Colonic mucosa (tissue), 4 donors: ENCODE measurements at places on chromosomes 11 and 22. TPM values are rescaled to one million over a fixed set of nuclear protein-coding genes. Genes with fewer than 3 reads are reported as not detected.

The TYR gene
- not detected for total RNA-seq

The OR51G2 gene
- total RNA-seq = not detected

DNA sequence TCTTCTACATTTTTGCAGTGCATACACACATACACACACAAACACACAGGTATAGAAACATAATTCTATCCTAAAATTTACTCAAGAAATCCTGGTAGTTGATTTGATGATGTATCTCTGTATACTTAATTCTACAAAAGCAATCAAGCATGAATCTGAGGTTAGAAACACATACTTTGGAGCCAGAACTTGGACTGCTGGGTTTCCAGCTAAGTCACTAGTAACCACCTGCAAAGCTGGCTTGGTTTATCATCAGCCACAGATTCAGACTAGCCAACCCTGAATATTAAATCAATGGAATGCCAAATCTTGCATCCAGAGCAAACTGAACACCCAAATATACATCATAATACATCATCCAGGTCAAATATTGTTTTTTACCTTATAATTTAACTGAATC, 24.8 kb upstream of the POU2AF2 start:
- no peaks in the 10 kb centered on the region for H3K4me1 ChIP-seq
- no peaks in the 10 kb centered on the region for H3K27me3 ChIP-seq
- H3K4me3 ChIP-seq = no peak overlapping the region

DNA sequence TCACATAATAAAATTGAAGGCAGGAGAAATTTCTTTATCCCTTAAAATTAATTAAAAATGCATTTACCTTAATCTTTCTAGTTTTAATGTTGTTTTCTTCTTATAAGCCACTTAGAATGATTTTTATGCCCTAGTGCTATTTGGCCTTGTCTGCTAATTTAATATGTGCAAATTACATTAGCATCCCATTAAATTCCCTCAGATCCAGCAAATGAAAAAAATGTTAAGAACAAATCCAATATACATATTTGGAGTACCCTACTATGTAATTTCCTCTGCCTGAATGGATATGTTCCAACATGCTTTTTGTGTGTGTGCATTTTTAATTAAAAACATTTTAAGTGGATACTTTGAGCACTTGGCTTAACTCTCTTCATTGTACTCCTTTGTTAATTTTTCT, 56.9 kb downstream of the TNRC6B start:
- H3K27ac ChIP-seq = no peak overlapping the region
- no peak overlapping the region for H3K4me3 ChIP-seq
- H3K4me1 ChIP-seq = no peaks in the 10 kb centered on the region
- DNase-seq = no peak

DNA sequence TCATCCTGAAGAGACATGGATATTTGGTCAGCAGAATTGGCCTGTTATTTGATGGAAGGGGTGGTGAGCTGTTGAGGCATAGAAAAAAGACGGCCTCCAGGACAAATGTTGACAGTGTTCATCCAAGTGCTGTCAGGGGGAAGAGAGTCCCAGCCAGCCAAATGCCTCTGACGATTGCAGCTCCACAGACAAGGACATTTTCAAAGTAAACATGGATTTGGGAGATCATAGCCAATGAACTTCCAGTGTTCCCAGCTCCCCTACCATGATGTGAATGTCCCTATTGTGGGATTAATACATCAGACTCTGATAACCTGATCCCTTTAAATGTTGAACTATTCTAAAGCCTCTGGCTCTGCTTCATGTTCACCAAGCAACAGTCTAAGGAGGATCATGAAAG, 31.2 kb upstream of the PSMA1 start:
- H3K27ac ChIP-seq = no peak overlapping the region
- no peaks in the 10 kb centered on the region for H3K36me3 ChIP-seq
- no peak overlapping the region for H3K4me3 ChIP-seq
- no peak for DNase-seq
- no peaks in the 10 kb centered on the region for H3K4me1 ChIP-seq
